ENCODE measurements at places on chromosomes 2 and 18.

- DNase-seq: no peak
Measured at GRCh38 chr2:136129601-136130000, 11.7 kb upstream of the CXCR4 start.

DNA sequence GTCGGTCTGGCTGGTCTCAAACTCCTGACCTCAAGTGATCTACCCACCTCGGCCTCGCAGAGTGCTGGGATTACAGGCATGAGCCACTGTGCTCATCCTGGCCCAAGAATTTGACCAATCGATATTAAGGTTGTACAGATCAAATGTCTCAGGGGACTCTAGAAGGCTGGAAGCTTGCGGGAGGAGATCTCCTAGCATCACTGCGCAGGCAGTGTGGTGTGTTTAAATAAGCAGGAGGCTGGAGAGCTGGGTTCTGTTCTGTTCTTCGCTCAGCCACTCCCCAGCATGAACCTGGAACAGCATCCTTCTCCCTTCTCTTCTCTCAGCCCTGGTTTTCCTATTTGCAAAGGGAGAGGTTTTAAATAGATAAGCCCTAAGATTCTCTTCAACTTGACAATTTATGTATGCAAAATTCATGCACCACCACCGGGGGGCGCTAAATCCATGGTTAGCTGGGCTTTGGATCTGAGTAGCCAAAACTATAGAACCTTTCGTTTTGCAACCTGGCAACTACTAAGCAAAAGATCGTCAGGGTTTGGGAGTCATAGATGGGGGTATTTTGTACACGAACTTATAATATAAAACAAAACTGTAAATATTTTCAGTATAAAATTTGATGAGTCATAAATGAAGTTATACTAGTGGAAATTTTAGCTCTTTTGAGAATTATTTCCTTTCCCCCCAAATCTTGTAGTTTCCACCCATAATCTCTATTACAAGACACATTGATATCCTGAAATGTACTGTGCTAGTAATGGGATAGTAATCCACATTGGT lies 60.6 kb downstream of the SLC16A14 start:
- DNase-seq: peak; percentile 76

DNA sequence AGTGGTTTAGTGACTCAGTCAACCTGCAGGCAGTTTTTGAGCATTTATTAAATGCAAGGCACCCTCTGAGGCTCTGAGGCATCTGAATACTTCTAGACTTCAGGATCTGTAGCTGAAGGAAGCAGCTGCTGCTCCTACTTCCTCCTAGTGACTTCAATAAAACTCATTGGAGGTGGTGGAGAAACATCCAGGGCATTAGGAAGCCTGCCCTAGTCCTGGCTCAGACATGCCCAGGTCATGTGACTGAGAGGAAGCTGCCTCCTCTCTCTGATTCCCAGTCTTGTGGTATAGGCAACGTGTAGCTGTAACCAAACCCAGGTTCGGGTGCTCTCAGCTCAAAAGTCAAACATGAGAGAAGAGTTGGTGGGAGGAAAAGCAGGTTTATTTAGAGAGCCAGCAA lies 287.2 kb upstream of the GYPC start:
- peak; percentile 25 for DNase-seq

GRCh38 chr2:159186462-159186861 lies 100.0 kb downstream of the WDSUB1 start:
- DNase-seq: no peak

GRCh38 chr2:226461981-226462380 lies 337.6 kb downstream of the IRS1 start:
- DNase-seq: no peak

GRCh38 chr2:101807242-101807641 lies 109.7 kb downstream of the MAP4K4 start:
- DNase-seq: no peak

DNA sequence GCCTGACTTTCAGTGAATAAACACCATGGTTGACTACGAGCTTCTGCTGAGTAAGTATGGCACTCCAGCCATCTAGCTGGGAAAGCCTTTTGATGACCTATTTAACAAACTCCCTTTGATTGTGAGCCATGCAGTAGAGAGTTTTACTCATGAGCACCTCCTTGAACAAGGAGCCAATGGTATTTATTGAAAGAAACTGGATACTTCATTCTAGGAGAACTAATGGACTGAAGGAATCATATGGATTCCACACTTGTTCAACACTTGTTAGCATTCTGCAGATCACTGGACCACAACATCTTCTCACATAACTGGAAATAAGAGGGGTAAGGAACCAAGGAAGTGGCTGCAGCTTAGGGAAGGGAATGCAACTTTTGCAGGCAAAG lies 320.9 kb upstream of the ETAA1 start:
- no peak for DNase-seq

GRCh38 chr18:7579176-7579917 lies 12.2 kb downstream of the PTPRM start:
- no peak for DNase-seq

- DNase-seq: no peak
Measured at GRCh38 chr2:158994920-158995676, 26.7 kb downstream of the TANC1 start.

DNA sequence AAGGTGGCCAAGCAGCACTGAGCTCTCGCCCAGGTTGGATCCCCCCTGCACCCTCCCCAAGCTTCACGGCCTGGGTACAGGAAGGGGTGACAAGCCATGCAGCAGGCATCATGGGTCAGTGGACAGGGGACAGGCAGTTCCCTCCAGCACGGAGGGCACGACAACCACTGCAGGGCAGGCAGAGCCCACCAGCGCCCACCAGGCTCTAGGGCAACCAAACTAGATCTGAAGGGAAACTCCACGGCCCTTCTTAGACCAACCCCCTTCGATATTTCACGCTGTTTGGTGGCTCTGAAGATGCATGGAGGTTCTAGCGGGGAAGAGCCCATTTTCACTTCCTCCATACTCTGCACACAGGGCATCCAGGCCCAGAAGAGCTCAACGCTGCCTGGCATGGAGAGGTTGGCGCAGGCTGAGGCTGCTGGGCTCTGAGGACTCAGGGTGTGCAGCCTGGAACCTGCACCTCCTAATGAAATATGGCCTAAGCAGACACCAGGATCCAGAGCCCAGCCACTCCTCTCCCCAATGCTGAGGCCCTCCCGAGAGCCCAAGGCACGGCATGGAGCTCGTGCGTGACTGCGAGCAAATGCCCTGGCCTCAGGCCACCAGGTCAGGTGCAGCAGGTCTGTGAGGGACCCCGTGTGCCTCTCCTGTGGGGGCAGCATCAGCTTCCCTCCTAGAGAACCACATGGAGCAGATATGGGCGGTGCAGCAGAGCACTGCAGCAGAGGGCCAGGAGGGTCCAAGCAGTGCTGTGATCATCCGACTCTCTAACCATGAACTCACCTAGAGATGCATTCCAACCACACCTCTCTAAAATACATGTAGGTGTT lies 8.7 kb upstream of the MTERF4 start:
- no peak for DNase-seq

- no peak for DNase-seq
Measured at GRCh38 chr2:65800998-65801397, 368.6 kb upstream of the SPRED2 start.

DNA sequence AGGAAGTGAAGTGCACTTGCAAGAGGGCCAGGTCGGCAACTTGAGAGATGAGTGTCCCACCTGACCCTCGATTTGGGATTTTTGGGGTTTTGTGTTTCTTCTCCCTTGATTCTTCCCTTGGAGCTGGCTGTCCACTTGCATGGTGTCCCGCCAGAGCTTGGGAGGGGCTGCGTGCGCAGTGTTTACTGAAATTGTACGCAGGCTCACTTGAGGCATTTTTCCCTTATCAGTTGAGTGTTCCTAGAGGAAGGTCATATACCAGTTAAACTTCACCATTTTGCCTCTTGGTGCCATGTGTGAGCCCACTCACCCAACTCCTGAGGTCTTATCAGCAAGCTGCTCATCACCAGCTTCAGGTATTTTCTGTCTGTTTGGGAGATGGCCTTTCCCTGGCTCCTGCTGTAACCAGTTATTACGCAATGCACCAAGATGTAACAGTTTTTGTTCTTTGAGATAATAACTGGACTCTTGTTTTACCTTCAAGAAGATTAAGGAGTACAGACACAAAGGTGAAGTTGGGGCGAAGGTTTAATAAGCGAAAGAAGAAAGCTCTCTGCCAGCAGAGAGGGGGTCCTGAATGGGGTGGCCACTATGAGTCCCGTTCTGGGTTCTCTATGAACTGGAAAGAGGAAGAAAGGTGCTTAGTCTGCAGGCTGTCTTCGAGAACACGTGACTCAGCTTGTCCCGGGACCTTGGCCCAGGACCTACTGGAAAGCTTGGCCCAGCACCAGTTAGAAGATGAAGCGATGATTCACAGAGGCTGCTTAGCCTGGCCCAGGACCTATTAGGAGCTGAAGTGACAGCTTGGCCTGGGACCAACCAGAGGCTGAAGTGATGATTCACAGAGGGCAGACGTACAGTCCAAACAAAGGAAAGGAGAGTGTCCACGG lies 21.5 kb upstream of the TXNL4A start:
- no peak for DNase-seq

DNA sequence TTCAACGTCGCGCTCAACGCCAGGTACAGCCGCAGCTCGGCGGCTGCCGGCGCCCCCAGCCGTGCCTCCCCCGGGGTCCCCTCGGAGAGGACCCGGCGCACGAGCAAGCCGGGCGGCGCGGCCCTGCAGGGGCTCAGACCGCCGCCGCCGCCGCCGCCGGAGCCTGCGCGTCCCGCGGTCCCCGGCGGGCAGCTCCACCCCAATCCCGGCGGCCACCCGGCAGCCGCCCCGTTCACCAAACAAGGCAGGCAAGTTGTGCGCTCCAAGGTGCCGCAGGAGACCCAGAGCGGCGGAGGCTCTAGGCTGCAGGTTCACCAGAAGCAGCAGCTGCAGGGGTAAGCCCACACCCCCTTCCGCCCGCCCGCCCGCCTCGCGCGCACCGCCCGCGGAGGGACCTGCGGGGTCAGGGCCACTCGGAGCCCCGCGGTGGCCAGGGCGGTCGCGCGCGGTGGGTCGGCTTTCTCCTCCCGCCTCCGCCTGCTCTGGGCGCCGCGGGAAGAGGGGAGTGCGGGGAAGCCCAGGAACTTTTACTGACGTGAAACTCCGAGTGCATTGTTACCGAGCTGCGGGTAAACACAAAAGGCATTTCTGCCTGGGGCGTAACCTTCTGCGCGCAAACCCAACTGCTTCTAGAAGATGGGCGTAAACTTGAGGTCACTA lies 861 bp downstream of the LTBP1 start:
- DNase-seq: peak; percentile 63

DNA sequence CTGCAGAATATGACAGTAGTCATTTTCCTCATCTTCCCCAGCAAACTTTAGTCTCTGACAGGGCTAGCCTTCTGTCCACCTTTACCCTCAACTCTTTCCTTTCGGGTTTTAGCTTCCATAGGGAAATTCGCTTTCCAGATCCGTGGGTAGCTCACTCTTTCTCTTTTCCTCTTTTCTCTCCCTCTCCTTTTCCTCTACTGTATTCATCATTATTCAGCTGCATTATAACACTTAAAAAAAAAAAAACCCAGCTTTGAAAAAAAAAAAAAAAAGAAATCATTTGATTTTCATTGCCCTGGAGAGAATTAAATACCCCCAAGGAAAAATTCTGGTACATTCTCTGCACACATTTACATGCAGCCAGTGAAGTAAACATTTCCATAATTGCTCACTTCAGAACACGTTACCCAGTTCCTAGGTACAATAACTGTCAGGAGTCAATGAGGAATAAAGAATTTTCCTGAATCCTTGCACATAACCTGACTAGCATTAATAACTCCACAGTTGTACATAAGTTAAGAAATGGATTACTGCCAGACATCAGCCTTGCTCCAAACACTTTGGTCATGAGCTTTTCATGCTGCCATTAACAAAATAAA lies 63.5 kb downstream of the ZNF521 start:
- DNase-seq: no peak

GRCh38 chr18:64100116-64100922 lies 48.6 kb downstream of the LINC00305 start:
- DNase-seq: no peak

DNA sequence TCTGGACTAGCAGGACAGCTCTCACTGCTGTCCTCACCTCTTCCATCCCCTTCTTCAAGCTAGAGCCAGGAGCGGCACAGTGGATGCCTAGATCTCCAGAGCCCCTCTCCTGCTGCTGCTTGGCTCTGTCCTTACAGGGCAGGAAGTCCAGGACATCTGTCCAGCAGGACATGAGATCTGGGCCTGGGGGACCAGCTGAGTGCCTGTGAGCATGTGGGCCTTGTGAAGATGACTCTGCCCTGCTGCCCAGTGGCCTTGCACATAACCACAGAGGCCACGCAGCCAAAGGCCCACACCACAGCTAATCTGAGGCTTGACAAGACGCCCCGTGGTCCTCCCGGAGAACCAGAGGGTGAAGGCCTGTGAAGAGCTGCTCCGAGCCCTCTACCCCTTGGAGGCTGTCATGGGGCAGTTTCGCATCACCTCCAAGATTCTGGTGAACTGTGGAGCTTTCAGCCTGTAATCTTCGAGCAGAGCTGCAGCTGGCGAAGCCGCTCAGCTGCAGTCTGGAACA lies 516.7 kb upstream of the HS6ST1 start:
- DNase-seq: no peak

- no peak for DNase-seq
Measured at GRCh38 chr18:3842844-3843243, 392.9 kb downstream of the TGIF1 start.

- DNase-seq: peak; percentile 74
Measured at GRCh38 chr2:235135990-235136561, 184.3 kb downstream of the SH3BP4 start.

GRCh38 chr18:35753306-35753910 lies 171.9 kb downstream of the GALNT1 start:
- no peak for DNase-seq

GRCh38 chr2:238697193-238698071 lies 150.5 kb upstream of the TWIST2 start:
- peak; percentile 10 for DNase-seq

- DNase-seq: no peak
Measured at GRCh38 chr2:211690736-211691135, 847.9 kb downstream of the ERBB4 start.

DNA sequence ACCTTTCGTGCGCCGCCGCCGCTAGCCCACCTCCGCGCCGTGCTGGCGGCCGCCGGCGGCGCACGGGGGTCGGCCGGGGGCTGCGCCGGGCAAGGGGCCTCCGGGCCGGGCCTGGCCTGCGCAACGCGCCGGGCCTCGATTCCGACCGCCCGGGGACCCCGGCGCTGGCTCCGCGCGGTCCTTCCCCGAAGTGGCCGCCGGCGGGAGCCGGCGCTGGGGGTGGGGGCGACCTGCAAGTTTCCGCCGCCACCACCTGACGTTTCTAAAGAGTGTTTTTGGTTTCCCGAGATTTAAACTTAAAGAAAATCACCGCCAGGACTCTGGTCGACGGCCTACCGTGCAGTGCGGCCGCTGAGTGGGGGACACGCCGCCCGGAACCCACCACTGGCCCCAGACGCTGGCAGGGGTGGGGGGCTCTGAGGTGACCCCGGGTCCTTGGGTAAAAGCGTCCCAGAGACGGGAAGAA lies 3.8 kb upstream of the GATA6 start:
- DNase-seq: no peak

DNA sequence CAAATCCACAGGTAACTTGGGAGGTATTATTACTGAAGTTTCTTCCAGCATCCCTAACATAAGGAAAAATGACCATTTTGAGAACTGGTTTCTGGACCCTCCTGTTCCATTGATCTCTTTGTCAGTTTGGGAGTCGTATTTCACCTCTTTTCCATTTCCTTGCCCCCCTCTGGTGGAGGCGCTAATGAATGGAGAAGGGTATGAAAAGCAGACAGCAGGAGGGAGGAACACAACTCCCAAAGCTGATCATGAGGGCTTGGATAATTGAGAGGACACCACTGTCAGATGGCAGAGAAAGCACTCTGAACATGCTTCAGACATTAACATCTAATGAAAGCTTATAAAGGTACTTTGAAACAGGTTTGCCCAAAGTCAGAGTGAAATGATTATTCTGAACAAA lies 56.6 kb upstream of the TLK1 start:
- DNase-seq: no peak

Data from femur (tissue), 1 donor.